Right renal pelvis (tissue), 4 donors: ENCODE measurements at places on chromosomes 2 and 18. TPM values are rescaled to one million over a fixed set of nuclear protein-coding genes. Genes with fewer than 3 reads are reported as not detected.

Gene VIT
- not detected for polyA plus RNA-seq

Gene NAT8
- polyA plus RNA-seq: 23.7 TPM

DNA sequence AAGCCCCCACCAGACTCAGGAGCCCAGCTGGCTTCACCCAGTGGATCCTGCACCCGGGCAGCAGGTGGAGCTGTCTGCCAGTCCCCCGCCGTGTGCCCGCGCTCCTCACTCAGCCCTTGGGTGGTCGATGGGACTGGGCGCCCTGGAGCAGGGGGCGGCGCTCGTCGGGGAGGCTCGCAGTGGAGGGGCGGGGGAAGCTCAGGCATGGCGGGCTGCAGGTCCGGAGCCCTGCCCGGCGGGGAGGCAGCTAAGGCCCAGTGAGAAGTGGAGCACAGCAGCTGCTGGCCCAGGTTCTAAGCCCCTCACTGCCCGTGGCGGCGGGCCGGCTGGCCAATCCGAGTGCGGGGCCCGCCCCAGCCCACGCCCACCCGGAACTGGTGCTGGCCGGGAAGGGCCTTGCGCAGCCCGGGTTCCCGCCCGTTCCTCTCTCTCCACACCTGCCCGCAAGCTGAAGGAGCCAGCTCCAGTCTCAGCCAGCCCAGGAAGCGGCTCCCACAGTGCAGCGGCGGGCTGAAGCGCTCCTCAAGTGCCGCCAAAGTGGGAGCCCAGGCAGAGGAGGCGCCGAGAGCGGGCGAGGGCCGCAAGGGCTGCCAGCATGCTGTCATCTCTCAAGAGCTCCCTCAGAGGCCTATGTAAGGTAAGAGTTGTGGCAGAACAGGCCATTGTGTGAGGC, 1307.8 kb upstream of the TMEFF2 start:
- no peak for DNase-seq

Gene ADGRF3
- 4.0 TPM for polyA plus RNA-seq

Gene LOXHD1
- polyA plus RNA-seq: 0.66 TPM
